Naive thymus-derived CD8-positive, alpha-beta T cell (primary cell): ENCODE measurements at places on chromosomes 12 and 14. TPM values are rescaled to one million over a fixed set of nuclear protein-coding genes. Genes with fewer than 3 reads are reported as not detected.
A peak's percentile ranks its signal among the peaks of the same experiment; 100 is the strongest.

GRCh38 chr12:28925719-28926376 lies 223.2 kb upstream of the FAR2 start:
- no peak for DNase-seq

DNA sequence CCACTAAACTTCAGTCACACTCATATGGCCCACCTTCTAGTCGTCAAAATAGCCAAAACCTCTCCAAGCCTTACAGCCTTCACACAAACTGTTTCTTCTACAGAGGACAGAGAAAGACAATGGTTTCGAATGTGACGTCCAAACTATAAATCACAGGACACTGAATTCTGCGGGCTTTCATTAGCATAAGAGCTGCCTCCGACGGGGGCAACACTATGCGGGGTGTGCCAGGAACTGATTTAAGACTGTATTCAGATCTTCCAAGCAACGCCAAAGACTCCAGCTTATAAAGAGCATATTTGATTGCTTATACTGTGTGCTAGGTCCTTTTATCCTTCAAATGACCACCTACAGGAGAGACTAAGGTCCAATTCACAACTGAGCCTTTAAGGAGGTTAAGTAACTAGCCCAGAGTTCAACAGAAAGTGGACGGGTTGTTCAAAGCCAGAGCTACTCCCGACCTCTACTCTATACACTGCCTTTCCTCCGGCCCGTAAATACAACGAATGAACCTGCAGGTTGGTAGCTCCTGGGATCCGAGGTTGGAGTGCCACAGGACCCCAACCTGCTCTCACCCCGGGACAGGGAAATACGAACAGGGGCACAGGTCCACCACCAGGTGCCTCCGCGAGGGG lies 575 bp downstream of the L2HGDH start:
- DNase-seq: no peak

DBX2 gene
- not detected for total RNA-seq

- peak; percentile 31 for DNase-seq
Measured at GRCh38 chr14:74425525-74426201, 347 bp downstream of the SYNDIG1L start.

GRCh38 chr12:19402743-19403431 lies 36.4 kb upstream of the AEBP2 start:
- DNase-seq: no peak
